ENCODE measurements at places on chromosomes 3 and 15.

GRCh38 chr3:15903759-15904720, 106.3 kb upstream of the ANKRD28 start:
- peak overlapping the region; percentile 29 for H3K27ac ChIP-seq
- peaks cover 15% of the 10 kb centered on the region for H3K4me1 ChIP-seq

GRCh38 chr3:28935146-28935545, 345.7 kb upstream of the RBMS3 start:
- no peaks in the 10 kb centered on the region for H3K4me1 ChIP-seq
- DNase-seq = no peak
- H3K36me3 ChIP-seq = no peaks in the 10 kb centered on the region
- H3K4me3 ChIP-seq = no peak overlapping the region

DNA sequence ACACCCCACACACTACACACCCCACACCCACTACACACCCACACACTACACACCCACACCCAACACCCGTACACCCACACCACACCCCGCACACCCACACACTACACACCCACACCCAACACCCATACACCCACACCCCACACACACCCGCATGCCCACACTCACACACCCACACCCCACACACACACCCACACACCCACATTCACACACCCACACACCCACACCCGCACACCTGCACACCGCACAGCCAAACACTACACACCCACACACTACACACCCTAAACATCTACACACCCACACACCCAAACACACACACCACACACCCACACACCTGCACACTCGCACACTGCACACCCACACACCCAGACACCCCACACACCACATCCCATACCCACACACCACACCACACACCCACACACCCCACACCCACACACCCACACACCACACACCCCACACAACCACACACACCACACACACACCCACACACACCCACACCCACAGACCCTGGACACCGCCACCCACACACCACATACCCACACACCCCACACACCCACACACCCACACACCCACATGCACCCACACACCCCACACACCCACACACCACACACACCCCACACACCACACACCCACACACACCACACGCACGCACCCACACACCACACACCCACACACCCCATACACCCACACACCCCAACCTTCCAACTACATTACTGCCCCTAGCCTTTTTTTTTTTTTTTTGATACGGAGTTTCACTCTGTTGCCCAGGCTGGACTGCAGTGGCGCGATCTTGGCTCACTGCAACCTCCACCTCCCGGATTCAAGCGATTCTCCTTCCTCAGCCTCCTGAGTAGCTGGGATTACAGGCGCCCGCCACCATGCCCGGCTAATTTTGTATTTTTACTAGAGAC, 16.9 kb downstream of the CEP19 start:
- H3K36me3 ChIP-seq = no peaks in the 10 kb centered on the region
- no peak overlapping the region for H3K27ac ChIP-seq
- no peak overlapping the region for H3K4me3 ChIP-seq
- H3K27me3 ChIP-seq = no peaks in the 10 kb centered on the region

DNA sequence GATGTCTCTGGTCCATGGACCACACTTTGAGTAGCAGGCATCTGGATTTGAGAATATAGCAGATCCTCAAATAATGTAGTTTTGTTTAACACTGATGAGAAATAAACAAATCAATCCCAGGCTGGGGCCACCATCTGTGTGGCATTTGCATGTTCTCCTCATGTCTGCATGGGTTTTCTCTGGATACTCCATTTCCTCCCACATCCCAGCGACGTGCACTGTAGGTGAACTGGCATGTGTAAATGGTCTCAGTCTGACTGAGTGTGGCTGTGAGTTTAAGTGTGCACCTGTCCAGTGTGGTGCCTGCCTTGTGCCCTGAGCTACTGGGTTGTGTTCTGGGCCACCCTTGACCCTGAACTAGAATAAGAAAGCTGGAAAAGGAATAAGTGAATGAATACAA, 66.3 kb upstream of the NANOGP8 start:
- no peak overlapping the region for H3K27ac ChIP-seq
- H3K36me3 ChIP-seq = no peaks in the 10 kb centered on the region
- H3K27me3 ChIP-seq = no peaks in the 10 kb centered on the region
- no peak overlapping the region for H3K4me3 ChIP-seq
- no peak for DNase-seq

GRCh38 chr3:178705925-178706324, 169.7 kb downstream of the KCNMB2 start:
- no peak overlapping the region for H3K4me3 ChIP-seq
- DNase-seq = no peak
- no peaks in the 10 kb centered on the region for H3K36me3 ChIP-seq
- H3K27me3 ChIP-seq = no peaks in the 10 kb centered on the region
- H3K4me1 ChIP-seq = no peaks in the 10 kb centered on the region
- no peak overlapping the region for H3K27ac ChIP-seq

GRCh38 chr15:20352241-20353200, 189.1 kb downstream of the GOLGA6L6 start:
- no peak overlapping the region for H3K27ac ChIP-seq
- no peaks in the 10 kb centered on the region for H3K36me3 ChIP-seq
- H3K4me3 ChIP-seq = no peak overlapping the region
- H3K4me1 ChIP-seq = no peaks in the 10 kb centered on the region
- H3K27me3 ChIP-seq = peaks cover 7% of the 10 kb centered on the region
- DNase-seq = no peak

- peak within 1 kb of the TSS; percentile 77 for H3K4me3 ChIP-seq
- H3K27me3 ChIP-seq = no peaks in the 10 kb centered on the region
- DNase-seq = peak; percentile 84
- no peaks in the 10 kb centered on the region for H3K4me1 ChIP-seq
- peak within 1 kb of the TSS; percentile 85 for H3K27ac ChIP-seq
Observed at GRCh38 chr3:124887177-124887931, at the start of gene ITGB5. ITGB5 (minus strand) TSS chr3:124887365; CDS start chr3:124887000, 365 bp downstream.

All from pancreas (tissue), 10 donors.